Activated gamma-delta T cell treated with anti-CD3 and anti-CD28 coated beads, Interleukin-2, amount 50 U/mL, for 16 hours (primary cell): ENCODE measurements at places on chromosomes 12 and 14.

- no peak for DNase-seq
These were observed 43.6 kb downstream of the IRF2BPL start for GRCh38 chr14:76984787-76985375.

DNA sequence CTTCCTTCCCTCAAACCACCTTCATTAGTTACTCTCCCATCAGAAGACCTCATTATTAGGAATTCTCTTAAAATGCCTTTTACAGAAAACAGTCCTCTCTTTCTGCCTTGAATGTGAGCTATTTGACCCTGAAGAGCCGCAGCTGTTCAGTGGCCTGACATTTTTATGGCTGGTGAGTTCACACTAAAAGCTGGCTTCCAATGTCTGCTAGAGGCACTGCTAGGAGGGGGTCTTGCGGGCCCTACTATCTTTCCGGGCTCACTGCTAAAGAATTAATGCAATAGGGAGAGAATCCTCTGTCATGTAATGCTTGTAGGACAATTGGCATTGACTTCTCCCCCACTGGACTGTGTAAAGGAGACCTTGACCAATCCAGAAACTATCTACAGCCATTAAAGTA, 87.7 kb downstream of the GPR135 start:
- DNase-seq = no peak

DNA sequence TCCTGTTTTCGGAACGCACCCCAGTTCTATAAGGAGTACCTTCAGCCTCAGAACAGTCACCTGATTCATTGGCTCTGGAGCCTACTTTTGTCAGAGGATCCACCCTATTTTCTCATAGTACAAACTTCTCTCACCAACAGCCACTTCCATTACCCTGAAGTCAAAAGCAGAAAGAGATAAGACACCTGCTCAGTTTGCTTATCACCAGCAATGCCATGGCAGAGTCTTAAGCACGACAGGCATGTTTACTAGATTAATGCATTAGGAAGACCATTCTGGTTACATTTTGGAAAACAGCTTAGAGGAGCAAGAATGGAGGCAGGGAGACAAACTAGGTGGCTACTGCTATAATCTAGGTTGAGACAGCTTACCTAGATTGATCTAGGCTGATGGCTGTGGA, 67.7 kb downstream of the GXYLT1 start:
- DNase-seq = no peak

DNA sequence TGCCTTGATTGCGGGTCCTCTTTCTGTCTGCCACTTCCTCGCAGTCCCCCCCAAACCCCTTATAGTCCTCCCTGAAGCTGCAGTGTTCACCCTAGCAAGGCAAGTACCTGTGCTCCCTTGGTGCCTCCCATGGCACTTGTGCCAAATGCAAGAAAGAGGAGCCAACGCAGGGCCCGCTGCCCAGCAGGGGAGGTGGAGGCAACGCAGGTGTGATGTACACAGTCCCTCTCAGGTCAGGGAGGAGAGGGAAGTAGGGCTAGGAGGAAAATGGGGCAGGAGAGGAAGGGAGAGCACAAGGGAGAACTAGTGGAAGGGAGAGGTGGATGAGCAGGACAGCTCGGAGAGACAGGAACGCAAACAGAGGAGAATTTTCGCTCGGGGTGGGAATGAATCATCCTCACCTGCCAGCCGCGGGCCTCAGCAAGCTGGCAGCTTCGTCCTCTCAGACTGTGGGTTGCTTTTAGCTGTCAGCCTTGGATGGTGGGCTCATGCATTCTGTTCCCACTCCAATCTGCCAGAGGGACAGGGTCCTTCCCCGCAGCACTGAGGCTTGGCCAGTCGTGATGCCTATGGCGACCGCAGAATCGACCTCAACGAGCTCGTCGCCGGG, 357.0 kb downstream of the CACNA1C start:
- DNase-seq = no peak

GRCh38 chr12:50006754-50007442, 18.4 kb downstream of the RACGAP1 start:
- DNase-seq = no peak

DNA sequence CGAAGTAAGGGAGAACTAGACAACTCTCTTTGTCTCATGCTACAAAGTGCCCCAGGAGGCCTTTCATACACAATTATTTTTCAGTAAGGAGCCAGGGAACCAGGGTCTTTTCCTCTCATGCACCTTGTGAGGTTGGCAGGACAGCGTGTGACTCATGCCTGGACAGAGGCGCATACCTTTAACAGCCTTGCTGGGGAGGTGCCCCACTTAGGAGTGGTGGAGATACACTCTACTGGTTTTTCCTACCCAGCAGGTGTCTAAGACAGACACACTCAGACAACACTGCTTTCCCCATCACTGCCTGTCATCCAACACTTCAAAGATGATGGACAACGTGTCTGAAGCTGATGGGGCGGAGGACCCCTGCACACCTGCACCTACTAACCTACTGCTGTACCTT, 49.1 kb downstream of the B4GALNT3 start:
- no peak for DNase-seq

DNA sequence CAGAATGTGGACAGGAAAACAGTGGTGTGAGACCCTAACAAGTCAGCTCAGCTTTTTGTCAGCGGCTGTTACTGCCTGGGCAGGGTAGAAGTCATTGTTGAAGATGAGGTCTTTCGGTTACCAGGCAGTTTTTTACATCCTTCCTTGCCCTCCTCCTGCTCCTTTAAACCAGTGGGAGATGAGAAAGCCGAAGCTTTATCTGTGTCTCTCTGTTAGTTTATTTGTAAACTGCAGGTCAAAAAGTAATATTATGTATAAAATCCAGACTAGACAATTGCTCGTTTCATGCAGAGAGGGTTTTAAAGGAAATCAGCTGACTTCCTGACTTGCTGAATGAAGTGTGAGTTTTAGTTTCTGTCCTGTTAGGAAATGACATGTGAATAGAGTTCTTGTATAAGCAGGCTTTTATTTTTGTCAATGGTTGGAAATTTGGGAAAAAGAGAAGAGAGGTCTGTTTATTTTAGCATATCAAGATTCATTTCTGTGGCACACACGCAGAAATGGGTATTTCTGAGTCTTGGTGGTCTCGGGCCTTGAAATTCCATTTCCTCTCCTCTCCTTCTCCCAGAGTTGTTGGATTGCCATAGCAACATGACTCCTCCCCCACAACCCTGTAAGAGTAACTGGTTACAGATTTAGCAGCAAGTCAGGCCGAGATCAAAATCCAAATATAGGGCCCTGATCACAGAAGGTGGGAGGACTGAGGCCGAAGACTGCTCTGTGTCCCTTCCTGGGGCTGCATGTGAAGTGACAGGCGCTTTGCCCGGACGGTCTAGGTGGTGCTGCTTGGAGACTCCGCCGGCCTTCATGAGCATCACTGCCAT, 60.8 kb downstream of the SAMD4A start:
- DNase-seq = no peak

GRCh38 chr14:98244162-98244948, 1027.6 kb downstream of the BCL11B start:
- DNase-seq = no peak

DNA sequence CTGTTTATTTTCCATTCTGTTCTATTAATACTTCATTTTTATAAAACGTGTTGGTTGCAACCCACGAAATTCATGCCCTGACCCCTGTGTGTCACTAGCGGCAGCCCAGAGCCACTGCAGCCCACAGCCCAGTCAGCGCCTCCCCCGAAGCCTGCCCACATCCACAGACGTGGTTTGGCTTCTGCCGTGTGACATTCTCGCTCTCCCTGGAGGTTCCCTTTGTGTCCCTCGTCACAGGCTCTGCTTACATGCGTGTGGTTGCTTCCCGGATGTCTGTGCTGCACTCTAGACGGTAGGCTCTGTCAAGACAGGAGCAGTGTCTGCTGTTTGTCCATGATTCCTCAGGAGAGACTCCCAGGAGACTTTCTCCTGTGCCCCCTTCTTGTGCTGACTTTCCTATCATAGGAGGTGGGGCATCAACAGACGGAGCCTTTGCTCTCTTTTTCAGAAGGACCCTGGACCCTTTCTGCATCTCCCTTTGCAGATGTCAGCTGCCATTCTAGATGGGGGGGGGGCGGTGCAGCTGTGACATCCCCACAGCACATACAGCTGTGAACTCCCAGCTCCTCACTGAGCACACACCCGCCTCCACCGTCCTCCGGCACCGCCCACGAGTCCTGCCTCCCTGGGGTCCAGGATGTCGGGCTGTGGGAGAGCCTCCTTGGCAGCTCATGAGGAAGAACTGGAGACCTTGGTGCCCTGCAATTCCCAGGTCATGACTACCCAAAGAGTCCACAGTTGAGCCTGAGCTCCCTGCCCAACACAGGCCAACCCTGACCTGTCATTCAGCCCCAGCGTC, 36.8 kb upstream of the PIWIL1 start:
- no peak for DNase-seq

DNA sequence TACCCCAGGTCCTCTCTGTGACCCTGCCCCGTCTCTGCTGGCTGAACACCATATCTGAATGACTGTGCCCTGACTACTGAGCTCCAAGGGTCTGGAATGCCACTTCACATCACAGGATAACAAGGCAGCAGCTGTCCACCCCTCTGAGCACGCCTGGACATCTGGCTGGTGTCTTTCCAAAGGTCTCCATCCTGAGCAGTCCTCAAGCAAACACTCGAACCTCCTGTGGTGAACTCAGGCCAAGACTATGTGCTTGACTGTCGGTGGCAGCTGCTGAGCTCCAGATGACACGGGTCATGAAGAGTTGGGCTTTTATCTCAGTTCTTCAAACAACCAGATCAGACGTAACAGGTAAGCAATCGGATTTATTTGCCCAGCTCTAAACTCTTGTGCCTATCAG, 117.2 kb upstream of the BCL2L14 start:
- no peak for DNase-seq
